ENCODE measurements at places on chromosomes 5 and 9.
A peak's percentile ranks its signal among the peaks of the same experiment; 100 is the strongest.

- DNase-seq: no peak
Observed at GRCh38 chr9:37936376-37936775, 32.4 kb upstream of the SLC25A51 start.

DNA sequence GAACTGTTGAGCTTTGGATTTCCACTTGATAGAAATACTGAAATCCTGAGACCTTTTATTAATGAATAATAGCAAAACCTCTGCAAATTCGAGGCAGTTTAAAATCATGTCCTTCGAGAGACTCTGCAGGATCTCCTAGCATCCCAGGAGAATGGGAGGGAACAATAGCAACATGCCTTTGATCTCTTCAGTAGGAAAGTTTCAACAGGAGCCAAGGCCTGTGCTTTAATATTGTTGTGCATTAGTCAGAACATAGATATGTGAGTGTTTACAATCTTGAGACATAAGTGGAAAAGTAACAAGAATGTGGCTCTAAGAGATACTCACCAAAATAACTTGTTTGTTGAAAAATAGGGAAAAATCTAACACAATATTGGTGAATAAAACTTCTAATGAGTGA is 83.3 kb upstream of the LHFPL2 start:
- DNase-seq: no peak

DNA sequence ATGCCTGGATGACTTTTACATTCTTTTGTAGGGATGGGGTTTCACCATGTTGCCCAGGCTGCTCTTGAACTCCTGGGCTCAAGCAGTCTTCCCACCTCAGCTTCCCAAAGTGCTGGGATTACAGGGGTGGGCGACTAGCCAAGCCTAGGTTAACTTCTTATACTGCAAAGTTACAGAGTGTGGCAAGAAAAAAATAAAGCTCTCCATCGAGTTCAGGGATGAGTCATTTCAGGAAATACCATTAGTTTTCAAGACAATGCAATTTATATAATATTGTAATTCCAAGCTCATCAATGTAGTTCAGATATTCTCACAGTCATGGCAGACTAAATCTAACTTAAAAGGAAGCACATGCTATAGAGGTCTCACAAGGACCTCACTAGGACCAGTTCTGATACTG is 11.5 kb upstream of the ABO start:
- DNase-seq: no peak

DNA sequence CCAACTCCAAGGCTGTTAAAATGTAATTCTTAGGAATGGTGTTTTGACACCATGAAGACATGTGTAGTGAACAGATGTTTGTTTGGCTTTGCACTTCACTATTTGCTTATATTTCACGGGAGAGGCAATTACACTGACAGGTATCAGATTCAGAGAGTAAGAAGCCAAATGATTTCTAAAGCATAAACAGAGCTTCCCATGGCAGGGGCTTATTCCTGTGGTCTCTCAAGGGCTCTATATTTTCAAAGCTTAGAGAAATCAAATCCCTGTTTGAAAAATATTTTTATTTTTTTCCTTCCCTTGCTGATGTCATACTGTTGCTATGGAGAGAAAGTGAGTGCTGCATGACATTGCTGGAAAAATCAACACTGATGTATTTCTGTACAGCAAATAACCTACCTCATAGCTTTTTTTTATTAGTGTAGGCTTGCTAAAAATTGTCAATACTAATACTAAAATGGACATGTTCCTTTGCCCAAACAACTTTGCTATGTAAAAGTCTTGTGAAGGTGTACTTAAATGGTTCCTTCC is 161.4 kb downstream of the GIN1 start:
- DNase-seq: no peak

- no peak for DNase-seq
Observed at GRCh38 chr5:28734396-28734795, 1696.0 kb upstream of the CDH9 start.

DNA sequence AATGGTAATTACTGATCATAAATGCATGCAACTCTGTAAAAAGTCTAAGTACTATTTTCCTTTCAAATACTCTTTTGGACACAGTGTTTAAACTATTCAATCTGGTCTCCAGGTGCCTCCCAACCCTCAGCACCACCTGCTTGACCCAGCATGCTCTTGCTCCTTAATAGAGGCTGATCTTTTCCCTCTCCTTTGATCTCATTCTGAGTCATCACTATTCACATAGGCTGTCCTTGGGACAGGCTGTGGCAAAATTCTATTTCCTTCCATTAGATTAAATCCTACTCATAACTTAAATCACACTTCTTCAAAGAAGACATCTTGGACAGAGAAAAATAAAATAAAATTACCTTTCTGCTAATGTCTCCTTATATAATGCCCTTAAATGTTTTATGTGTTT is 199.4 kb upstream of the ST8SIA4 start:
- no peak for DNase-seq

GRCh38 chr9:129752900-129753729 is at the start of gene PTGES:
TSS of gene PTGES (minus strand) at chr9:129753042. CDS start at chr9:129753012, 30 bp downstream.
- peak; percentile 19 for DNase-seq

- no peak for DNase-seq
Observed at GRCh38 chr5:148011398-148012137, 52.2 kb upstream of the SPINK5 start.

DNA sequence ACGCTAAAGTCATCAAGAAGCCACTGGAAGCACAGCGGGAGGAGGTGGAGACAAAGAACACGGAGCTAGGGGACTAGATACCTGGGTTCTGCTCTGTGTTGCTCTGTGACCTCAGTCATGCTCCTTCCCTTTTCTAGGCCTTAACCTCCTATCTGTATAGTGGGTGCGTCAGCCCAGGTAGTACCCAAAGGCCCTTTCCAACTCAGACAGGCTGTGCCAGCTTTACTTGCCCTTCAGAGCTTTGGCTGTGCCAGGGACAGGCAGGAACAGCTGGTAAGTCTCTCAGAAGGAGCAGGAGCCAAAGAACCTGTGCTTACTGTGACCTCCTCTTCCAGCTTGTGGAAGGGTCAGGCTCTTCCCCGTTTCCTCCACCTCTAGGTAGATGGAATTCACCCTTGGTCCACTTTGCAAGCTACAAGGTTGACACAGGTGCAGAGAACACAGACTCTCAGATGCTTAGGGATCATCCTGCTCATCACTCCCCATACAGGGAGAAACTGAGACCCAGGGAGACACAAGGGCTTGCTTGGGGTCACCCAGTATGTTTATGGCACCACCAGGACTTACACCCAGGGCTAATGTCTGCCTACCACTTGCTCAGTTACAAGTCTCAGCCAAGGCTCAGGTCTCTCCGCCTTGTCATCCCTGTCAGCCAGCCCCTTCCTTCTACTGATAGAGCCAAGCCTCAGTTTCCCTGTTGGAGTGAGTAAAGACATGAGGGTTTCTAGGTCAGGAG is 1.7 kb downstream of the CCDC69 start:
- no peak for DNase-seq

- no peak for DNase-seq
Observed at GRCh38 chr9:120514405-120514804, 65.6 kb downstream of the CDK5RAP2 start.

- DNase-seq: no peak
Observed at GRCh38 chr5:36985387-36985786, 108.8 kb downstream of the NIPBL start.

- DNase-seq: no peak
Observed at GRCh38 chr5:132263548-132264261, 6.2 kb downstream of the PDLIM4 start.

DNA sequence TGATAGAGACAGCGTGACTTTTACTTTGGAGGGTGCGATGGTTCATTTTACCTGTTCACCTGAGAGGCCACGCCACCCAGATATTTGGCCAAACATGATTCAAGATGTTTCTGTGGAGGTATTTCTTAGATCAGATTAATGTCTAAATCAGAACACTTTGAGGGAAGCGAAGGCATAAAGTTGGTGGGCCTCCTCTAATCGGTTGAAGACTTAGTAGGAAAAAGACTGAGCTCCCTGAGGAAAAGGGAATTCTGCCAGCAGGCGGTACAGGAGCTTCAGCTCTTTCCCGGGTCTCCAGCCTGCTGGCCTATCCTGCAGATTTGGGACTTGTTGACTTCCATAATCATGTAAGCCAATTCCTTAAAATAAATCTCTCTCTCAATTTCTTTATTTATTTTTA is 7.0 kb upstream of the LAMC3 start:
- no peak for DNase-seq

GRCh38 chr9:16171911-16172310 is 619.1 kb downstream of the CCDC171 start:
- no peak for DNase-seq

- DNase-seq: no peak
Observed at GRCh38 chr5:143231973-143232812, 171.3 kb downstream of the NR3C1 start.

DNA sequence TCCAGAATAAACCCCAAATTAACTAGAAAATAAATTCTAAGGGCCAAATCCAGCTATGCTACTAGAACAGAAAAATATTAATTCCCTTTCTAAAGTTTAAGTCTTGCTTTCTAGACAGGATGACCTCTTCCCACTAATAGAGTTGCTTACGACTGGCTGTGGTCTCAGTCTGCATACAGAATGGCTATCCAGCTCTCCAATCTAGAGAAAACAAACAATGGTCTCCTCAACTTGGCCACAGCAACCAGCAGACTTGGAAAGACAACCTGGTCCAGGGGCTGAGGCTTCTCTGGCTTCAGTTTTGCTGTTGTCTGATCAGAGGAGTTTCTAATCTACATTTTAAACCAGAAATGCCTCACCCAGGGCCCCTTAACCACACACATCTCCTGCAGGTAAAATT is 28.9 kb downstream of the RASEF start:
- no peak for DNase-seq

GRCh38 chr5:123087173-123088030 is 1.6 kb upstream of the PRDM6 start:
- no peak for DNase-seq

DNA sequence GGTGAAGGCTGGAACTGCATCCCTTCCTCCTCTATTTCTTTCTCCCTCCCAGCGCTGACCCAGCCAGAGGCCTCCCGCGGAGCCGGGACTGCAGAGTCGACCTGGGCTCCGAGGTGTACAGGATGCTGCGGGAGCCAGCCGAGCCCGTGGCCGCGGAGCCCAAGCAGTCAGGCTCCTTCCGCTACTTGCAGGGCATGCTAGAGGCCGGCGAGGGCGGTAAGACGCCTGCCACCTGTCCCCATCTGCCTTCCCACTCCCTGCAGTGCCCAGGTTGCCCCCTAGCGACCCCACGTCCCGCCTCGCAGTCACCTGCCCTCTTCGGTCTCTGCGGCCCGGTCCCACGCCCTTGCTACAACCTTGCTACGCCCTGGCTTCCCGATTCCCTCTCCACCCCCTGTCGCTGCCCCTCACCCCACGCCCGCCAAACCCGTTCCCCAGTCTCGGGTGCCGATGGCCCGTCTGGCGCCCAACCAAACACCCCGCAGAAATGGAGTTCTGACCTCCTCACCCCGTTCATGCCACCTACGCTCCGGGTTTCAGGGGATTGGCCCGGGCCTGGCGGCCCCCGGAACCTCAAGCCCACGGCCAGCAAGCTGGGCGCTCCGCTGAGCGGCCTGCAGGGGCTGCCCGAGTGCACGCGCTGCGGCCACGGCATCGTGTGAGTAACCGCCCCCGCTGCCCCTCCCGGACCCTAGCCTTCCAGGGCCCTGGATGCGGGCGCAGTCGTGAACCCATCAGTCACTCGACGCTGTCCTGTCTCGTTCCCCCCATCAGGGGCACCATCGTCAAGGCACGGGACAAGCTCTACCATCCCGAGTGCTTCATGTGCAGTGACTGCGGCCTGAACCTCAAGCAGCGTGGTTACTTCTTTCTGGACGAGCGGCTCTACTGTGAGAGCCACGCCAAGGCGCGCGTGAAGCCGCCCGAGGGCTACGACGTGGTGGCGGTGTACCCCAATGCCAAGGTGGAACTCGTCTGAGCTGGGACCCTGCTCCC is 14.1 kb downstream of the PDLIM4 start:
- DNase-seq: no peak

DNA sequence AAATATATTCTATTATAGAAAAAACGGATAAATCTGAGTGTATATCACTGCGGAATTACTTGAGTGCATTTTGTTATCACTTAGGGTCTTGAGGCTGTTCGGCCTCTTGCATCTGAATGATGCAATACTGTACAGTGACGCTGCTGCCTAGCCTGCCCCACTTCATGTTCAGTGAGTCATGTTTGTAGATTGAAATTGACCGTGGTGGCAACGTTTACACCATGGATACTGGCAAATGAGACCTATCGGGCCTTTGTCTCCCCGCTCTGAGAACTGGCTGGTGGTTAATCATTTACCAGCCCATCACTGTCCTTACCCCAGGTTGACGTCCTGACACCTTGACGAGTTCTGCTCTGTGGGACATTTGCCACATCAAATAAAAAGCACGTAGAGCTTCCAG is 510.1 kb upstream of the ADAMTS16 start:
- no peak for DNase-seq

- DNase-seq: no peak
Observed at GRCh38 chr5:157865781-157866180, 6.8 kb upstream of the CLINT1 start.

- DNase-seq: no peak
Observed at GRCh38 chr5:150428106-150428876, 15.6 kb upstream of the CD74 start.

GRCh38 chr5:170173647-170174046 is 59.1 kb upstream of the C5orf58 start:
- DNase-seq: no peak

DNA sequence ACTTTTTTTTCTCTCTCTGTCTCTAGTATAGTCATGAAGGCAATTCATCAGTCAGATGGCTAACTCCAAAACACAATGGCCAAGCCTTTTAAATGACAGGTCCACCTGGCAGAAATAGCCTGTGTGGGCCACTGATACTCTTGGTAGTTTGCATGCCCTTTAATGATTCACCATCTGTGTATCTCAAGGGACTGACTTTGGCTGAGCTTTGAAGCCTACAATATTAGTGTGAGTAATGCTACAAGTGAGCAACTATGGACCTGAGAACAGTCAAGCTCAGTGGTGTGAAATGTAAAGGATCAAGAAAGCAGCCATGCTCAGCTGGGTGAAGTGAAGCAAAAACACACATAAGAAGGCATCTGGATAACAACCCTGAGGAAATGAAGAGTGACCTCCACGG is 506.9 kb downstream of the TLE1 start:
- DNase-seq: no peak

DNA sequence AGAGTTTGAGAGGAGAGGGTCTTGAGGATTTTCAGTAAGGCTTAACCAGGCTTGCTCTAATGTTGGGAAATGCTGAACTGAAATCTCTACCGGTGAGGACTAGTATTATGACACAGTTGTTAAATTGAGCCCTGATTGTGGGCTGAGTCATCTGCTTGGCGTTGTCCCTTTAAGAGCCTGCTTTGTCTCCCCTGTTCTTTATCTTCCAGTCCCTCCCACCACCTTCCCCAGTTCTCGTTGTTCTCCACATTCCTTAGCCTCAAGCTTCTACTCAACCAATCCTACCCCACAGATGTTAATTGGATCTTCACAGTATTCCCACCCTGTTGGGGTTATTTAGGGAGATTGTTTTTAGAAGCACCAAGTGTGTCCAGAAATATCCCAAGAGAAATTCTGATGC is 57.6 kb downstream of the ANKRD55 start:
- no peak for DNase-seq

DNA sequence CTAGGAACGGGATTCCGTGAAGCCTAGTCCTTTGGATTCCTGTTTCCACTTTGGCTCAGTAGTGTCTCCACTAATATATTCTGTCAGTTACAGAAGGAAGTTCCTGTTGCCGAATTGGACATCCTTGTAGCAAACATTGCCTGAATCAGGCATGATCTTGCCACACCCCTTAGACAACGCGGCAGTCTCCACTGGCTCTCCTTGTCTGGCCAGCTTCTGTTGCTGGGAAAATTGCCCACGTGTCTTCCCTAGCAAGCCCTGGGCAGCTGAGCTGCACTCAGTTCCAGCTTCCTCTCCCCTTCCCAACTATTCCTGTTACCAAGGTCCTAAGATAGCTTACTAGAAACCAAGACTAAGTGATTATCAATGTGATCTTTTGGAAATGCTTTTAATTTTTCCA is 316.6 kb upstream of the RIOK2 start:
- DNase-seq: no peak
